Hippocampal formation (tissue), 2 donors: ENCODE measurements at places on chromosomes 13 and 19.
A peak's percentile ranks its signal among the peaks of the same experiment; 100 is the strongest.

DNA sequence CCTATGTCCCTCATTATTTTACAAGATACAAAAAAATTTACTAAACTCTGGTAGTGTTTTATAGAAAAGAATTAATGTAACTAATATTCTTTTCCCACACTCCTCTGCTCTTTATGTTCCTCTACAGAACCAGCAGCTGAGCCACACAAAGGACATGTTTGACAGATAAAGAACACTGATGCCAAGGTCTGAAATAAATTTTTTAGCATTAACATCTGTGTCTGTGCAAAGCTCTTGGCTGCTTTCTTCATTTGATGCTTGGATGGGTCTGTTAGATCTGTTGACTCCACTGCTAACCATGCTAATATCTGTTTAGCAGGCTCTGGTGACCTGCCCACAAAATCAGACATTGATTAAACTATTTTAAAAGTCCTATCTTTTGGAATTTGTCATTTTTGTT is 2363.8 kb downstream of the PCDH9 start:
- no peak for DNase-seq

DNA sequence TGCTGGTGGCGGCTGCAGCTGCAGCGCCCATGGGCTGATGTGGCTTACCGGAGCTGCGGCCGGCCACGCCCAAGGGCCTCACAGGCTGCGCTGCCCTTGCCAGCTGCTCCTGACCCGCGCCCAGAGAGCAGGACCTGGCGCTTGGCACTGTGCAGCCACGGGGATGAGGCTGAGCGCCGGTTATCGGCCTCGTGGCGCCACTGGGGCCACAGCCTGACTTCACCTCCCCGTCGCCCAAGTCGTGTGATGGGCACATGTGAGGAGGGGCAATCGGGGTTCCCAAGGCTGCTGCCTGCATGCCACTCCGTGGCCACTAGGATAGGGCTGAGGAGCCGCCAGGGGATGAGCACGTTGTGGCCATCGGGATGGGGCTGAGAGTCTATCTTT is 77.2 kb upstream of the PABPC3 start:
- DNase-seq: no peak

- no peak for DNase-seq
These were observed 30.6 kb downstream of the RAP2A start for GRCh38 chr13:97464561-97464960.

DNA sequence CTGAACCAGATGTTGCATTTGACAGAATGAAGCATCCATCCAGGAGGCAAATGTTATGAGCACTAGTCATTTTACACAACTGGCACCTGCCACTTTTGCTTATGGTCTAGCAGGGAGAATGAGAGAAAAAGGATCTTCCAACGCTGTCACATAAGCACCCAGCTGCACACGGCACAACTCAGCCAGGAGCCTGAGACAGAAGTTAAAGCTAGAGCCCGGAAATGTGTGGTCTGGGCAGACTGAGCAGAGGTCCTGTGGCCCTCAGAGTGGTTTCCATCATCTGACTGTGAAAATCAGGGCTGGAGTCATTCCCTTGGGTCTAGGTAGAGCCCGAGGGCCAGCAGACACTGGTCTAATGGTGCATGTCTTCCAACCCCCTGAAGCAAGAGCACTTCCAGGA is 78.4 kb upstream of the XPO4 start:
- DNase-seq: no peak

- DNase-seq: no peak
These were observed 57.5 kb upstream of the AKAP11 start for GRCh38 chr13:42214446-42214845.

- no peak for DNase-seq
These were observed 10.7 kb upstream of the GRTP1 start for GRCh38 chr13:113374511-113375175.

DNA sequence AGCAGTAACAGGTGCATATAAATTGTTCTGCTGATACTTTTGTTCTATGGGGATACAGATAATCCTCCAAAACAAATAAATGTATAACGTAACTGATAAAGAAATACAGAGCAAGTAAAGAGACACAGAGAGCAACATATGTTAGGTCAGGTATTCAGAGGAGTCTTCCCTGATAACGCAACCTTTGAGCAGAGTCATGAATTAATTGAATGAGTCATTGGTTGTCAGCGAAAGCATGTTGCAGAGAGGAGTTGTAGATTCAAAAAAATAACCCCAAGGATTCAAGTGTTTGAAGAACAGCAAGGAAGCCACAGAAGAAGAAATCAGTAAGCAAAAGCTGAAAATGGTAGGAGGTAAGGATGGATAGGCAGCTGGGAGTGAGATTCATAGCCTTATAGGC is 245.2 kb downstream of the TBC1D4 start:
- DNase-seq: no peak

- DNase-seq: no peak
These were observed 747.2 kb downstream of the OLFM4 start for GRCh38 chr13:53775807-53776206.

DNA sequence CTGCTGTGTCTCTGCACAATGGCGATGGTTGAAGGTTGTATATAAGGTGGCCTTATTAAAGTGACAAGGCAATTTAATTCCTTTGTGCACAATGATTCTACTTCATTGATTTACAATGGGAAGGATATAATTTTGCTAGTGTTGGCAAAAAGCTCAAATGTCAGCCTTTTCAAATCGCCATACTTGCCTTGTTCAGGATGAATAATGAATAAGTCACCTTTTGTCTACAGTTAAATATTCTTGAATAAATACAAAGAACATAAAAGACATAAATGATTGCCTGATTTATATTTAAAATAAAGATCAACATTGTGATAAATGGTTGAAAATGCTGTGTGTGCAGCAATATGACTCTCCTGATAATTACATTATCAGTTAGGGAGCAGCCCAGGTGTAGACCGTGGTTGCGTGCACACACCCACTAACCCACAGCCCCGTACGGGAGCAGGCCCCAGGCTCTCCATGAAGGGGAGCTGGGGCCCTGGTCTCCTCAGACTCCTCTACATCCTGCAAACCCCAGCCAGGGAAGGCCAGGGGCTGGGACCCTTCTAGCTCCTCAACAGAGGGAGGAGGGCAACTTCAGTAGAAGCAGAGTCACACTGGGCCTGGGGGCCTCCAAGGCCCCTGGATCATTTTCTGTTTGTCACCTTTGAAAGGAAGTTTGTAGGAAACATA is 64.9 kb downstream of the TEX29 start:
- no peak for DNase-seq

DNA sequence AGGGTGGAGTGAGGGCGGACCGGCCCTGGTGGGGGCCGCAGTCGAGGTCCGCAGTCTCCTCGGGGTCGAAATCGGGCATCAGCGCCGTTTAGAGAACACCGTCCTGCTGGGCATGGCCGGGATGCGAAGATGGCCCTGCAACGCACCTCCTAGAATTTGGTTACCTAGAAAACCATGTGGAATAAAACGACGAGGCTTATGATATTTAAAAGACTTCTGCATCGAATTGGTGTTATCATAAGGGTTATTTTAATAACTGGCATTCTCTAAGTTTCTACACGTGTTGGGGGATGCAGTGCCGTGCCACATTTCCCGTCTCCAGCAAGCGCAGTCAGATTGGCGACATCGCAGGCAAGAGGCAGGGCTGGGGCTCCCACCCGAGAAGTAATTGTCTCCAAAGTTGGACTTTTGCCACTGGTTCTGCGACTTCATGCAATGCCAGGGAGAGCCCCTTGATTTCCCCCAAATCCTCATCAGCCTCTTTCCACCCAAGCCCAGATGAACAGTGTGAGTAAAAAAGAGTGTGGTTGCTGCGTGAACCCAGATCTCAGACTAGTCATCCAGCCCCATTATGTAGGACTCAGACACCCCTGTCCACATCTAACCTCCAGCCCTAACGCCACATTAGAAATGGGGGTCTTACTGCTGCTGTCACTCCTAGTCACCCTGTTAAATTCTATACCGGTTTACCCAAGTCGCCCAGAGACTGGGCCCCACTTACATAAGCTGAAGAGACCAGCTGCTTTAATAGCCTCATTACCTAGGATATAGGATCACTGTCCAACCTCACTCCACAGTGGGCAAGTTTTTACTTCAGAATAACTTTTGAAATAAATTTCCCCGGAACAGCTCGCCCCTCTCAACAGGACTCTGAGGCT is 571 bp upstream of the DHRS12 start:
- peak; percentile 43 for DNase-seq

- DNase-seq: no peak
These were observed 16.8 kb downstream of the MBD3L2B start for GRCh38 chr19:7004313-7004931.
